ENCODE measurements at places on chromosomes 3 and 15.

DNA sequence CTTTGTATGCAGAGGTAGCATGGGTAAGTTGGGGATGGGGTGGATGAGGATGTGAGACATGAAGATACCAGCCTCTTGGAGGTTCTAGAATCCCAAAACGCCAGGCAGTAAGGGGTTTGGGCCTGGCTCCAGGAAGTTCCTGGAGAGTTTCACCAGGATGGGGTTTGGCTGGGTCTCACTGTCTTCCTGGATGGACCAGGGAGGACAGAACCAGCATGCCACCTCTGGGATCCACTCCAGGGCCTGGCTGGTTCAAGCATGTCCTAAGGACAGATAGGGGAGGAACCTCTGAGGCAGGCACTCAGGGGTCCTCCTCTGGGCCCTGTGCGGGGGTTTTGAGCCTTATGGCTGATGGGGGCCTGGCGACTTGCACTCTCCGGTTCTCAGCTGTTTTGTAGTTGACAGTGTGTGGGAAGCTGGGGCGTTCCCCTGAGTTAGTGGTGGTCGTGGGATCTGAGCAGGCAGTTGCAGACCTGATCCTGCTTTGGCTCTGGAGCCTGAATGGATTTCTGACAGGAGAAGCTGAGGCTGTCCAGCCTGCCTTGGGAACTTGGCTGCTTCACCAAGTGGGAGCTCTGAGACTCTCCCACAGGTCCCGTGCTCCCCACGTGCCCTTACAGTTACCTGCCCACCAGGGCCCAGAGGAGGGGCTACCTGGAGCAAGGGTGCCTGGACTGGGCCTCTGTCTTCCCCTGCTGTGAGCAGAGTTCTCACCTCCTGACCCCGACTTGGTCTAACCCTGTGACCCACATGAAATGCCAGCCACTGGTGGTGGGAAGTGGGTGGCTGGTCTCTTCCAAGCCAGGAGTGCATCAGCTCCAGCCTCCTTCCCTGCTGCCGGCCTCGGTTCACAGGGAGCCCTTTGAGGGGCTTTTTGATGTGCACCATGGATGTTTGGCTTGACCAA lies 128.4 kb downstream of the EEFSEC start:
- DNase-seq: no peak

- peak; percentile 94 for DNase-seq
Observed at GRCh38 chr3:144028798-144029411, 57.3 kb downstream of the DIPK2A start.

DNA sequence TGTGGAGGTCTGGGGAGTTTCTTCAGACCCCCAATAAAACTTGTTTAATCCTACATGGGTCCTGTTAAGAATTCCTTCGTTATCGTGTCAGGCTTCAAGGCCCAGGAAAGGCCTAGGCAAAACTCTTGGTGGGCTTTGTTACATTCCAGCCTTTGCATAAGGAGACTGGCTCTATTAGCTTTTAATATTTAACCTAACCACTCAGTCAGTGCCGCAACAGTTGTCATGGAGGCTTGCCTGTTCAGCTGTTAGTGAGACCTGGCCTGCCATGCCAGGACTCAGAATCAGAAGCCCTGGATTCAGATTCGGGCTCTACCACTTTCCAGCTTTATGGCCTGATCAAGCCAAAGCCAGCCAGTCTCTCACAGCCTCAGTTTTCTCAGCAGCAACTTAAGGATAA lies 19.6 kb downstream of the EIF1B start:
- no peak for DNase-seq

GRCh38 chr15:72562878-72563277 lies 88.7 kb downstream of the ARIH1 start:
- peak; percentile 59 for DNase-seq

DNA sequence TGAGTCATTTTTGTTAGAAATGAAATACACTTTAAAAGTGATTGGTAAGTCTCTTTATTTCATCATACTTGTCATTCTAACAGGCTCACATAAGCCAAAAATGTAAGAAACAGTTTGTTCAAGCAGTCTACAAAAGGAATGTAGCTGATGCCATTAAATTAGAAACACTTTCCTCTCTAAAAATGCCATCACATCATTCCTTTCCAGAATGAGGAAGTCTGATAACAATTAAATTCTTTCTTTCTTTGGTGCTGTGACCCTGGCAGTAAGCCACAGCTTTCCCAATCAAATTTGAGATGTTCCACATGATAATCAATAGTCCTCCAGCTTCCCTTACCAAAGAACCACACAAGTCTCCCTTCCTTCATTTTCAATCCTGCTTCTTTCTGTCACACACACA lies 9.4 kb upstream of the P2RY1 start:
- no peak for DNase-seq

- DNase-seq: no peak
Observed at GRCh38 chr3:146305808-146306423, 55.0 kb upstream of the PLSCR4 start.

DNA sequence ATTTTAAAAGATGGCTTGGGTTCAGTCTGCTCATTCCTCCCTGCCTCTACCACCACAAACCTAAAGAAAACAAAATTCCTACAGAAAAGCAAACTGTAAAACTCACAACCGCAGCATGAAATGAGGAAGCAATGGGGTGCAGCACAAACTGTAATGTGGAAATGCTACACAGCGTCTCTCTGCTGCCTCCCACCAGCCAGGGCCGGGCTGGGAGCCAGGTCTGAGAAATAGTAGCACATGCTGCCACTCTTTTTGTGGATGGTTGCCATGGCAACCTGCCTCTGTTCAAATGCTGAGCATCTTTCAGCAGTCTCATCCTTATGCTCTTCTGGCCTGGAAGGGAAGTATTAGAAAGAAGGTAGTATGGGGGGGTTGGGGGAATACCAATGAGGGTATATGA lies 55.4 kb downstream of the EOMES start:
- DNase-seq: peak; percentile 93

- no peak for DNase-seq
Observed at GRCh38 chr3:105537371-105538080, 170.8 kb downstream of the ALCAM start.

DNA sequence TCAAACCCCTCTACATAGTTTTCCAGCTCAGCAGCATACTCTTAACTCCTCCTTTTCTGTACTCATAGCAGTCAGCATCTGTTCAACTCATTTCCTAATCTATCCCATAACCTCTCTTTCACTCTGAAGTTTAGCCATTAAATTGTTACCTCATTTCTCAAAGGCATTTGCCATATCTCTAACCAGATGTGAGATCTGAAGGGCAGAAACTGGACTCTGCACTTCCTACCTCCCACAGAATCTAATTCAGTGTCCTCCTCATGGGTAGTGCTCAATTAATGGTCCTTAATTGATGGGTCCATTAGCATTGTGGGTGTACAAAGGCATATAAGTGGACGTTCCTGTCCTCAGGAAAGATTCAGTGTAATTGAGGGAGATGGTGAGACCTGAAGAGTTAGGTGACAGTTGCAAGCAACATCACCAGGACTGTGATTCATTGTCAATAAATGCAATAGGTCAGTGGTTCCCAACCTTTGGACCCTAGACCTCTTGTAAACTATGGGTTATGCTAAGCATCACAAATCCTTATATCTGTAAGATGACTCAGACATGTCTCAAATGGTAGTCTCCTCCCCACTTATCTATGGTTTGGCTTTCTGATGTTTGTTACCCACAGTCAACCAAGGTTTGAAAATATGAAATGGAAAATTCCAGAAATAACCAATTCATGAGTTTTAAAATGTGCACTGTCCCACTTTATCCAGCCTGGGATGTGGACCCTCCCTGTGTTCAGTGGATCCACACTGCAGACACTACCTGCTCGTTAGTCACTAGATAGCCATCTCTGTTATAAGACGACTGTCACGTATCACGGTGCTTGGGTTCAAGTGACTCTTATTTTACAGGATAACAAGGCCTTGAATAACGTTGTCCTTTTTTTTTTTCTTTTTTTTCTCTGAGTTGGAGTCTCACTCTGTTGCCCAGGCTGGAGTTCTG lies 25.0 kb upstream of the UACA start:
- DNase-seq: no peak

DNA sequence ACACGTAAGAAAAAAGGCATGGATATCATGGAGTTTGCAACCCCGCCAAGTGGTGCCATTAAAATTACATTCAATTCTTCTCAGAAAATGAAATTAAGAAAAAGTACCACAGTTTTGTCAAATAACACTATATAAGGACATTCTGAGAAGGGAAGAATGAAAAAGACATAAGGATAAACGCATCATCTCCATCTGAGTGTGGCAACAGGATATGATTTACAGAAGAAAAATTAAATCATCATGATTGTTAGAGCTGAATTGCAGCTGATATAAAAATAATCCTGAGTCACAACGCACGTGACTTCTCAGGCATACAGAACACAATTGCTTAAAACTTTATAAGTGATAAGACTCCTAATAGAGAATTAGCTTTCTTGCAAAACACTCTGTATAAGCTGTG lies 133.8 kb downstream of the GREM1 start:
- no peak for DNase-seq

DNA sequence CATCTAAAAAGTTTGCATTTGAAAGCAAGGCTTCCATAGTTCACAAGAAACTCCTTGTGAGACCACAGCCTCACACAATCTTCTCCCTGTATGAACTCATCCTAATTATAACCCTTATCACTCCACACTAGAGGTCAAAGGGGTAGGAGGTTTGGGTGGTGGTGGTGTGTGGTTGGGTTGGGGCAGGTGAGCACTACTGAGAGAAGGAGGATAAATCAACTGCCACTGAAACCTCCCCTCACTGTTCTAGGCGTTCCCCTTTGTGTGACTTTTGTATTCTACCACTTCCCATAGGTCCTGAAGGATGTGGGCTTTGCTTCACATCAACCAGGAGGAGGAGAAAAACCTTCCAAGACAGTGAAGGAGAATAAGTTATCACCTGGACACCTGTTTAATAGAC lies 6.4 kb upstream of the AGBL1 start:
- DNase-seq: no peak

- no peak for DNase-seq
Observed at GRCh38 chr3:47892286-47893040, 89.5 kb downstream of the DHX30 start.

DNA sequence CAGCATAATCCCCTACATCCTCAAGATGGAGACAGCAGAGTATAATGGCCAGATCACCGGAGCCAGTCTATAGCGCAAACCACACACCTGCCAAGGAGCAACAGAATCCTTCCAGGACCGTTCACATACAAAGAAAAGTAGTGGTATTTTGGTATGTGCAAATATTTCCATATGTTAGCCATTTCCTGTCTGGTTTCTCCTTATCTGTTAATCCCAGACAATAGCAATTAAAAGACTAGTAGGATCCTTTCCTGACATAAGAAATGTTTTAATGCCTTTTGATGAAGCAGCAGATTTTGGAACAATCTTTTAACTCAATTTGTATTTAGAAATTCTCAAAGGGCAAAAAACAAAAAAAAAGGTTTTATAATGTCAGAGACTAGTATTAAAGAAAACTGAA lies 22.2 kb downstream of the MRPS25 start:
- DNase-seq: no peak

DNA sequence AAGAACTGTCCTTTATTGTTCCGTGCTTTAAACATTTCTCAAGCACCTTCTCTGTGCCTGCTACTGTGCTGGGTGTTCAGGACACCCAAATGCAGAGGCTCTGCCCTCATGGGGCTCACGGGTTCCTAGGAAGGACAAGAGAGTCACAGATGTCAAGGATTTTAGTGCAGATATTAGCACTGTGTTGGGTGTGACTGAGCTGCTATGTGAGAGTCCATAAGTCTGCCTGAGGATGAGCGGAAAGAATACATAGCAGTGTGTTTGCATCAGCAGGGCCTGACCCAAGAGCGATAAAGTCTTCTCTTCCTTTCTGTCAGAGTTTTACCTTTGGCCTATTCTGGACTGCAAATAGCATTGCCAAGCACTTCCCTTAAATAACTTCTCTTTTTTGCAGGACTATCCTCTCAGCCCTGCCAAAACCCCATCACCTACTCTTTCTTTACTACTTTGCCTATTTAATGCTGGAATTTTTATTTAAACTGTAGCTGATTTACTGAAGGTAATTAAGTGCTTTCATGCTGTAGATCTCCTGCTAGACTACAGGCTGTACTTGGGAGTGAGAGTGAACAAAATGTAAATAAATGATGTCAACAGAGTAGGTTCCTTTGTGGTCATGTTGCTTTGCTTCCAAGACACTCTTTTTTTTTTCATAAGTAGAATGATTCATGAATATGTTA lies 459.4 kb upstream of the TPRG1 start:
- peak; percentile 78 for DNase-seq

DNA sequence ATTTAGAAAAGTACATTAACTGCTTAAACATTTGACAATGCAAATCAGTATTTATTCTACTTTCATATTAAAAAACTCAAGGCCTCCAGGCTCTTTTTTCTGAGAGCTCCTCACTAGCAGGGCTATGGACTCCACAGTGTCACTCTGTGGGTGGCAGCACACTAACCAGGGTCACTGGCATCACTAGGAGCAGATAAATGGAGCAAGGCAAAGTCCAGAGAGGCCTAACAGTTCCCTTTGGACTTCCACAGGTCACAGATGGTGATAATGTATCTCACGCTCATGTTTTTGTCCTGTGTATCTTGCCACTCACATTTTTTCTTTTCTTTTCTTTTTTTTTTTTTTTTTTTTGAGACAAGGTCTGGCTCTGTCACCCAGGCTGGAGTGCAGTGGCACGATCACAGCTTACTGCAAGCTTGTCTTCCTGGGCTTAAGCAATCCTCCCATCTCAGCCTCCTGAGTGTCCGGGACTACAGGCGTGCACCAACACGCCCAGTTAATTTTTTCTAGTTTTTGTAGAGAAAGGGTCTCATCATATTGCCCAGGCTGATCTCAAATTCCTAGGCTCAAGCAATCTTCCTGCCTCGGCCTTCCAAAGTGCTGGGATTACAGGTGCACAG lies 7.8 kb downstream of the SPG21 start:
- DNase-seq: no peak

DNA sequence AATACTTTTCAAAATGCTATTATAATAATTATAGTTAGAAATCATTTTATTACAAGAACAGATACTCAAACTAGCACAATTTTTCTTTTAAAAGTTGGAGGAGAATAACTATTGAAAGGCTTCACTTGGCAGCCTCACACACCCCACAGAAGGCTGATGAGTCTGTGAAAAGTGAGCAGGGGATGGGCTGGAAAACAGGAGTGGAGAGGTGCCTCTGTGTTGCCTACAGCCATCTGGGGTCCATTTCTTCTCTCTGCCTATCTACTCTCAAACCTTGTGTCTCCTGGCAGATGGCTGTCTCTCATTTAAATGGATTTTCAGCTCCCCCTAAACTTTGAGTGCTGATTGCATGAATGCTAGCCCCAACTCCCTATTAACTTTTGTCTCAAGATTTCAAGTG lies 230.8 kb downstream of the CLSTN2 start:
- DNase-seq: no peak

- no peak for DNase-seq
Observed at GRCh38 chr3:13343601-13344000, 76.5 kb downstream of the NUP210 start.

- peak; percentile 68 for DNase-seq
Observed at GRCh38 chr15:72740219-72740618, 43.3 kb downstream of the ADPGK start.

GRCh38 chr3:15892311-15893227 lies 94.8 kb upstream of the ANKRD28 start:
- DNase-seq: no peak

DNA sequence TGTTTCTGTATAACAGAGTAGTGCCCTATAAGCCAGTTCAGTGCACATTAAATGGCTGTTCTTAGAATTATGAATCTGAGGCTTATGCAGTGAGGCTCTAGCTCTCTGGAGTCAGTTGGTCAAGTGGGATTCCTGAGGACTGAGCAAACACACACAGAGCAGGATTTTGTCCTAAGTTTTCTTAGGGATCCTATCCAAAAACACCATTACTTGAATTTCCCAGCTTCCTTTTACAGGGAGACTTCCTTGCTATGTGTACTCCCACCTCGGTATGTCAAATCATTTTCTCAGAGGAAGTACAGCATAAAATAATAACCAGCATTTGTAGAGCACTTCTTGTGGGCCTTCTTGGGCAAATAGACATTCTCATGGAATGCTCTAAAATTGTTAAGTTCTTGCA lies 63.1 kb upstream of the GOLGA6B start:
- no peak for DNase-seq
